ENCODE measurements at places on chromosomes 16 and 17.
A peak's percentile ranks its signal among the peaks of the same experiment; 100 is the strongest.

- DNase-seq = no peak
Measured at GRCh38 chr17:76566613-76566943, 19.1 kb downstream of the ST6GALNAC2 start.

GRCh38 chr16:47142821-47143676 is 696 bp downstream of the NETO2 start:
- no peak for DNase-seq

DNA sequence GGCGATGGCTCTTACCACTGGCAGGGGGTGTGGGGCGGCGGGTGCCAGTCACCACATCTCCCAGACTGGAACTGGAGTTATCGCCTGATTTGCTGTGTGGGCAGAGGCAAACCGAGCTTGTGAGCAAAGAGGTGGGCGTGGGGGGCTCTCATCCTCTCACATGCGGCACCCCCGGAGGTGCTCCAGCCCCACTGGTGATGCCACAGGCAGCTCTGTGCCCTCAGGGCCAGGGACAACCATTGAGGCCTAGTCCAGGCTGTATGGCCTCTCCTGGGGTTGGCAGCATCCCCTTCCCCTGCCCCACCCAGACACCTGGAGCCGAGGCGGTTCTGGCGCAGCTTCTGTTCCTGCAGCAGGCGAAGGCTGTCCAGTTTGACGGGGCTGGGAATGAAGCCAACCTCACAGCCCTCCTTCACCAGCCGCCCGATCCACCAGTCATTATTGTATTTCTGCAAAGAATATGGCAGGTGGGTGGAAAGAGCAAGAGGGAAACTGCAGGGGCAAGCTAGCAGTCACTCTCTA is 10.9 kb downstream of the CACNB1 start:
- DNase-seq = no peak

GRCh38 chr16:47081115-47081514 is 62.6 kb downstream of the NETO2 start:
- DNase-seq = no peak

GRCh38 chr17:38746004-38746848 is 1.9 kb downstream of the PCGF2 start:
- no peak for DNase-seq

- no peak for DNase-seq
Measured at GRCh38 chr17:58315750-58316149, 12.8 kb downstream of the TSPOAP1 start.

- no peak for DNase-seq
Measured at GRCh38 chr16:70605283-70605657, 41.1 kb upstream of the IL34 start.

- no peak for DNase-seq
Measured at GRCh38 chr17:40175928-40176753, 1.1 kb upstream of the RAPGEFL1 start.

GRCh38 chr17:77959926-77960521 is 1.5 kb downstream of the TNRC6C start:
- DNase-seq = peak; percentile 40

- no peak for DNase-seq
Measured at GRCh38 chr17:47057830-47058229, 78.8 kb upstream of the RPRML start.

- no peak for DNase-seq
Measured at GRCh38 chr16:75193265-75193650, 13.7 kb downstream of the CTRB2 start.

- no peak for DNase-seq
Measured at GRCh38 chr17:5877948-5878347, 192.2 kb upstream of the WSCD1 start.

- DNase-seq = no peak
Measured at GRCh38 chr17:28572259-28573039, 1.1 kb upstream of the PIGS start.

GRCh38 chr17:75601057-75601987 is 13.7 kb downstream of the MYO15B start:
- peak; percentile 69 for DNase-seq

DNA sequence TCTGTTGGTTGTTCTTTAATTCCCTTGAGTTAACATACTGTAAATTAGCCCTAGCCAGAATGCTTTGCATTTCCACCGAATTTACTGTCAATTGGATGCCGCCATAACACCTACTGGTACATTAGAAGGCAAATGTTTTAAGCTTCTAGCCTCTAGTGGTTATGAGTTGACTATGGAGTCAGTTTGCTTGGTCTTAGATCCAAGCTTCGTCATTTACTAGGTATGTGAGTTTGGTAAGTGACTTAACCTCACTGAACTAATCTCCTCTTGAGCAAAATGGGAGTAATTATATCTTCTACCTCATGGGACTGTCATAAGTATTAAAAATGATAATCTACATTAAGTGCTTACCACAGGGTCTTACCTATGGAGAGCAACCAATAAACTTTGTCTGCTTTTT is 20.4 kb upstream of the CDH11 start:
- no peak for DNase-seq

GRCh38 chr17:68821860-68822696 is 133.1 kb downstream of the ABCA8 start:
- peak; percentile 90 for DNase-seq

DNA sequence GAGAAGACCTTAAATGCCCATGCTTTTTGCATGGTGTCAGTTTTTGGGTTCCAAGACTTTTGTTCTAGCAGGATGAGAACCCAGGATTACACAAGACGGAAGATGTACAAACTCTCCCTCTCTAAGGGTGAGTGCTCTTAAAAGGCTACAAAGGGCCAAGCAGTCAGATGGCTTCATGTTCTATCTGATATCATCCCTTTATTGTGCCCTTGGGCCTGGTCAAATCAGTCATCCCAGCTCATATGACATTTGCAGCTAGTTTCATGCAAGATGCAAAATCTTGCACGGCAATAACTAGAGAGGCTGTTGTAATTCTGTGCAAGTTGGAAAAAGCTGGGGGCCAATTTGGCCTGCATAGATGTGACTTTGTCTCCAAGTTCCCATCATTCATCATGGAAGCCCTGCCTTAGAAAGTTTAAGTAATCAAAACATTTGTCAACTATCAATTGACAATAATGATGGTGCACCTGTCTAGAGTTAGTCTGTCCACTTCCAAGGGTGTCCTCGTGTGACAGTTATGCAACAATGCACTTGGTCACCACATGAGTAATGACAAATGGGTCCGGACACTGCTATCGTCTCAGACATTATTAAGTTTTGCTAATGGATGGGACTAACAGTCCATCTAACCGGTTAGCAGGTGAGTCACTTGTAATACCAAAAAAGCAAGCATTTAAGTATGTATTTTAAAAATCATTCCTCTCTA is 58.6 kb upstream of the ZFHX3 start:
- no peak for DNase-seq

- peak; percentile 97 for DNase-seq
Measured at GRCh38 chr17:78925234-78925633, at the start of gene TIMP2. Gene TIMP2, minus strand, starts transcription at chr17:78925387. Its CDS starts 299 bp downstream, at chr17:78925088.

DNA sequence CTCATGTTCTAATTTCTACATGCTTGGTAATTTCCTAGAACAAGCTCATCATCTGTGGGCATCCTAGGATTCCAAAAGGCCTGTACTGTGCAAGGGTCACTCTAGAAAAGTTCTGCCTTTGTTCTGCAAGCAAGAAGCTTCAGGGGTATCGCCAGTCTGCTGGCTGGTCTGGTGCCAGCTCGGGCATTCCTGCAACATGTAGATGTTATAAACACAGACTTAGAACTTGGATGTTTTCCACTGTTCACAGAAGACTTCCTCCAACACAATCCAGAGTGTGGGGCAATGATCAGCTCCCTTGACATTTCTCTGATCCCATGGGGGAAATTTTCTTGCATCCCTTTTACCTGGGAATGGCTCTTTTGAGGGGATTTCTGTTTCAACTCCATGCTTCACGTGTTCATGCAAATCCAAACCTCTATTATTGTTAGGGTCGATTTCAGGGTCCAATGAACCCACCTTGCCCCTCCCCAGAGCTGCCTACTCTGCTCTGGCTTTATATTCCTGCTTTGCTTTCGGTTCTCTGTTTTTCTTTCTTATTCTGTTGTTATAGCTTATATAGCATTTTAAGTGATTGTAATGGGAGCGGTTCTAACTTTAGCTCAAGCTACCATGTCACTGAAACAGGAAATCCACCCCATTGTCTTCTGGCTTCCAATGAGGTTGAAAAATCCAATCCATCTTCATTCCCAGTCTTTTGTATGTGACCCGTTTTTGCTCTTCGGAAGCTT is 25.3 kb downstream of the UBE2O start:
- DNase-seq = no peak
